SK-N-SH treated with all-trans-retinoic acid at 6 μM for 48 hours (cell line): ENCODE measurements at places on chromosomes 6 and 20.

- no peak for ATAC-seq
Measured at GRCh38 chr20:32858701-32859372, at the start of gene EFCAB8. EFCAB8 (plus strand) TSS chr20:32858923; CDS start chr20:32863793, 4,870 bp downstream.

GRCh38 chr6:21887231-21888185 lies 294.0 kb downstream of the SOX4 start:
- ATAC-seq = no peak; the same call in 2 of the 3 replicates

- ATAC-seq = no peak
Measured at GRCh38 chr6:132673376-132674094, 14.6 kb upstream of the TAAR1 start.

DNA sequence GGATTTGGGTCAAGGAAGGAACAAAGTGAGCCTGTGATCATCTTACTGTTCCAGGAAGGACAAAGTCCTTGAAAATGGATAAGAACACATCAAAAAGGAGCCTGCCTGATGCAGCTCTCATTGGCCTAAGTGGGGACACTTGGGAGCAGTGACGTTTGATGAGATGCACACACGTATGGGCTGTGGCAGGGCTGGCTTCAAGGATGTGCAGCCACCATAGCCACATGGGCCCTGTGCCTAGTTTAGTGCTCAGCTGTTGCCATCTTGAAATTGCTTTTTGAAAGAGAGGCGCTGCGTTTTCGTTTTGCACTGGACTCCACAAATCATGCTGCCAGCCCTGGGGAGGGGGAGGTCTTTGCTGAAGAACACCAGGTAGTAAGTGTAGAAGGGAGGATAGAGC lies 6.6 kb upstream of the NPEPL1 start:
- ATAC-seq = no peak

DNA sequence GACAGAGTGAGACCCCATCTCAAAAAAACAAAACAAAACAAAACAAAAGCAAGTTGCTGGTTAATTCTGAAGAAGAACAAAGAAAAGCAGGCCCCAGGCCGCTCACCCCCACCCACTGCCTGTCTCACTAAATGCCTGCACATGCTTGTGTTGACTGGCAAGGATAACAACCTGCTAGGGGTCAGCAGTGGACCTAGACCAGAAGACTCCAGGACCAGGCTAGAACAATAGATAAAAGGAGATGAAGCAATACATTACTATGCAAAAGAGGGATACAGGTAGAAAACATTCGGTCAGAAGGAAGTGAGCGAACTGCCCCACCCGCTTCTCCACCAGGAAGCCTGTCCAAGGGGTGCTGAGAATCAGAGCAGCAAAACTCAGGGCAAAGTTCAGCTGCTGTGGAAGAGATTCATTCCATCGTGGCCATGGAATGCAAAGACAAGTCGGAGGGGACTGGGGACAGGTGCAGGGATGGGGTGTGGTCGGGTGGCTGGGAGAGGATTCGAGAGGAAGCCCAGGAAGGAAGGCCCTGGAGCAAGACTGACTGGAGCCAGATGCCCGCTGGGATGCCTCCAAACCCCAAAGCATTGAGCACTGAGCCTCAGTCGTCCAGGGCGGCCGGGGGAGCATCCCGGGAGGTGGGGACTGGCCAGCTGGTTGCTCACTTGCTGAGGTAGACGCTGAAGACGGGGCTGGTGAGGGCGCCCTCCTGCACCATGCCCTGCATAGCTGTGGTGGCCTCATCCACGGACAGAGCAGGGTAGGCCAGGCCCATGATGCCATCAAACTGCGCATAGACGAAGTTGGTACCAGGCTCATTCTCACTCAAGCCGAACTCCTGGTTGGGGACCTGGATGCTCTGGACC lies 5.3 kb downstream of the PGC start:
- ATAC-seq = no peak

DNA sequence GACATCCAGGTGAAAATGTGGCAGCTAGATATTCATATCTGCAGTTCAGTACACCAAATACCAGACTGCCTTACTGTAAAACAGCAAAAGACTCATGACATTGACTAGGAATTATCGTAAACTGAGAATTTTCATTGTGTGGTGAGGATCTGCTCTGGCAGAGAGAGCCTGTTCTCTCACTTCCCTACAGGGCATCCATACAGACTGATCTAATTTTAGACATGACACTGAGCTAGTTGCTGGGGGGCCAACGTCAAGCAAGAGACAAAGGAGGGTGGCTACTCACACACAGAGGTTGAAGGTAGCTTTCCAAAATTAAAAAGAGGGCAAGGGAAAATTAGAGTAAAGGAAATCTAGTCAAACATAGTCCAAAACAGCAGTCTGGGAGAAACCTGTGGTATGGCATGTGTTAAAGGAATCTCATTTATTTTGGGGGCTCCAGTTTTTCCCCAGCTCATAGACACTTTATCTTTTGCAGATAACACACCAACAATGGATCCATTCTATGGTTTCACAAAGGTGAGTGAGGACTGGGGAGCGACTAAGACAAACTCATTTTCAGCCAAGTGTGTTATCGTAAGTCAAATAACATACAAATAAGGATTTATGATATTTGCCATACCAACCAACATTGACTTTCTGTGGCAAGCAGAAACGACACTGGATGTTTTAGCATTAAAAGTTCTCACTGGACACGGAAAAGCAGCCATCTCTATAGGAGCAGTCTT lies 36.6 kb upstream of the NHSL1 start:
- no peak for ATAC-seq

DNA sequence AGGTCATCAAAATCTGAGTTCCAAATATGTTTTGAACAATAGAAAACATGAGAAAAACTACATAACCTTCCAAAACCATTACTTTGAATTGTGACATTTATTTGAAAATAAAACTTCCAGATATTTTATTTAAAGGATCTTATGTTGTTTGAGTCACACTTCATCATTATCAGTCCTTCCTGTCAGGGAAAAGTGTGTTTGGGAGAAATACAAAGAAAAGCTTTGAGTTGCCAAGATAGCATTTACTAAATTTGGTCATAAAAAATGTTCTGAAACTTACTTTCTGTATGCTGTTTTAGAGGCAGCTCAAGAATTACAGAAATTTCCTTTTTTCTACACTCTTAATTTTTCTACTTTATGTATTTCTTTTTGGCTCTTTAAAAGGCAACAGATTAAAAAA lies 208.2 kb upstream of the RIN2 start:
- ATAC-seq = no peak

DNA sequence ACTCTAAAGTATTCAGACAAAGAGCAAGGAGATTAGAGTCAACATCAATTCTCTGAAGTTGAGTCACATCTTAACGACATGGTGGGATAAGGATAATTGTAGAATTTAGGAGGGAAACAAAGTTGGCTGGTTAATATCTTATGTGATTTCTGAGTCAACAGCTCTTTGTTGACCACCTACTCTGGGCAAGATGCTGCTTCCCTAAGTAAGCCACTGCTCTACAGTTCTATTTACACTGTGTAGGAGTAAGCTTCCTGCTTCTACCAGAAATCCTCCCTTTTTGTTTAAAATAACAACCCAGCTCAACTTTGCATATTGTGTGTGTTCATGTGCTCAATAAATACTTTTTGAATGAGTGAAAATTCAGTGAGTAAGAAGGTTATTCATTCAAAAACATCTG lies 3.1 kb downstream of the HS3ST5 start:
- no peak for ATAC-seq

DNA sequence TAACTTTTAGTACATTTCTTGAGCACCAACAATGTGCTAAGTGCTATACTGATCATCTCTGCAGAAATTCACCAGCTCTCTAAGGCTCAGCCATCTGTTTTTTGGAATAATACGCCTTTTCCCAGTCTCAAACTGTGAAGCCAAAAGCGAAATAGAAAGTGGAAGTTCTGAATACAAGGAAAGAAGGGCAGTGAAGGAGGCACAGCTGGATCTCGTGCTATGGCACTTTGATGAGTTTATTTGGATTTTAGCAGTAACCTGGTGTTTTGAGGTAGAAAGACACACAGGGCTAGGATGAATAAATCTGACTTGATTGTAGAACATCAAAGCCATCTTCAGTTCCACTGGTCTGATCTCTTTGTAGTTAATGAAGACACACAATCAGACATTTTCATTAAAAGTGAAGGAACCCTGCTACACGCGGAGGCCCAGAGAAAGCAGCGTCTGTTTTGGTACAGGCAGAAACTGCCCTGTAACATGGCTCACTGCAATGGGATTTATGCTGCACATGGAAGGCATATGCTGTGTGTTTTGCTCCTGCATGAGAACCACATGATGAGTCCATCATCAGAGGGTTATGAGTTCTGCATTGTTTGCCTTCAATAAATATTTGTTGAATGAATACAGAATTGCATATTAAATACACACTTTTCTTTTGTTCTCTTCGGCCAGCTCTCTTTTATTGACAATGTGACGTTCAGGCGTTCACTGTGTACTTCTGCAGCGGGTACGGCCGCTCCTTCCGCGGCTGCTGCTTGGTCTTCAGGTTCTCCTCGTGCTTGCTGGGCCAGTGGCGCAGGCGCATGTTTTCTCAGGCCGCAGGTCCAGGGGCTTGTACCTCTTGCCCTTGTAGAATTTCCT lies 100.9 kb downstream of the PREP start:
- ATAC-seq = no peak

GRCh38 chr6:1372690-1373089 lies 16.7 kb upstream of the FOXF2 start:
- ATAC-seq = no peak

DNA sequence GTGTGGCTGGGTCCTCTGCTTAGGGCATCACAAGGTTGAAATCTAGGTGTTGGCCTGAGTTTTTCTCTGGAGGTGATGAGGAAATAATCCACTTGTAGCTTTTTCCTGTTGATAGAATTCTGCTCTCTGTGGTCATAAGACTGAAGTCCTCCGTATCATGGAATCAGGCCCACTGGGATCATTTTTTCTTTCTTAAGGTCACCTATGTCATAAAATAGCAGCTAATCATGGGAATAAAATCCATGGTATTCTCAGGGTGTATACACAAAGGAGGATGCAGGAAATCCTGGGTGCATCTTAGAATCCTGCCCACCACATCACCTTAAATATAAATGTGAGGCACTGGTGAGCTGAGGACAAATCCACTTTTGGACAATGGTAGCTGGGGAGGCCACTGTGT lies 72.7 kb downstream of the PRDM1 start:
- no peak for ATAC-seq
